ENCODE measurements at places on chromosomes 2 and 18.
A peak's percentile ranks its signal among the peaks of the same experiment; 100 is the strongest.

DNA sequence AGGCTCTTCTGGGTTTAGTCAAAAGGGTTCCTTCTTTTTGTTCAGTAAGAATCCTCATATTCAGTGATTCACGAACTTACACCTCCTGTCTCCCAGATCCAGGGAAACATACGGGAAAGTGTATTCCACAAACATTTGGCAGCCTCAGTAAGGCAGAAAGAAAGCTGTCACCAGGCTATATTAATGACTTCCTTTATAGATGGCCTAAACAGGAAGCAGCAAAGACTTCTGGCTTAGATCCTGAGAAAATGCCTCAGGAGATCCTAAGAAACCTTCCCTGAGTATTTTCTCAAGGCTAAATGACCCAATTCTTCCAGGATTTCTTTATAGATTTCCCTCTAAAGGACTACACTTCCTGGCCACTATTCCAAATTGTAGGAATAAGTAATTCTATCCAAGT is 1995.5 kb upstream of the CELF4 start:
- no peak for DNase-seq

DNA sequence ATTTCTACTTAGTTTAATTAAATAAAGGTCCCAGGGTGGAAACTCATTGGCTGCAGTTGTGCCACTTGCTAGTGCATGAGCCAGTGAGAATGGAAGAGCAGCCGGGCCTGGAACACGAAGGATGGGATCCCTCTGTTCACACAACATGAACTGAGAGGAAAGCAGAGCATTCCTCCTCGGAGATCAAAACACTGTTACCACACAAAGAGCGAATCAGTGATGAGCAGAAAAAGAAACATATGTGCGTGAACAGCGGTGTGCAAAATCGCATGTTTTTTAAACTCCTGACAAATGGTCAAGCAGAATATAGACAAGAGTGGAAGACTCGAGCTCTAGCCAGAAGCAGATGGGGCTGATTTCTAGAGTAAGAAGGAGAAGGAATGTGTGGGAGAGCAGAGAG is 28.4 kb upstream of the ANKRD44 start:
- no peak for DNase-seq

DNA sequence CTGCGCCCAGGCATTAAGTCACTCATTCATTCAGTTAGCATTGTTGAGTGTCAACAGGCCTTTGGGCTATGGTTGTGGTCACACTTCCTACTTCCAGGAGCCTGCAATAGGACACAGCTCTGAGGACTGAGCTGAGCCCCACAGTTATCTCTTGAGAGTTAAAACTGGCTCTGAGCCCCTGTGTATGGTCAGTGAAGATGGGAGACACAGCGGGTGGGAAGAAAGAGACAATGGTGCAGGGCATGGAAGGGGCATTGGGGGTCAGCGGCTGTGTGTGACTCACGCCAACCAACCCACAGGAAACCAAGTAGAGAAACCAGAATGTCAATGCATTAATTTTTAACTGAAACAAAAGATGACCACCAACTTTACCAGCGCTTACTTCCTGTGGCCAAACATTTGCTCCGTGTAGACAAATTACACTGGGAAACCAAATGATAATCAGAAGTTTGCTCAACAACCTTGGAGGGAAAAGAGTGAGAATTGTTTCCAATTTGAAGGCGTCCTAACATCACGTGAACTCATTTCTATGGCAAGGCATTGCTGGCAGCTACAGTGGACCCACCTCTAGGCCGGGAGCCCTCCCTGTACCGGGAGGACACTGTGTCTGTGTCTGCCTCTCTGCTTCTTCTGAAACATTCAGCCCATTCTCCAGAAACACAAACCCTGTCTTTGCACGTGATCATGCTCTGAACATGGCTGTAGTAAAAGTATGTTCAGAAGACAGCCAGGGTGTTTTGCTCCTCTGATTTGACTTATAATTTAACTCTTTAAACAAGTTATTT is 212.0 kb upstream of the ID2 start:
- no peak for DNase-seq

DNA sequence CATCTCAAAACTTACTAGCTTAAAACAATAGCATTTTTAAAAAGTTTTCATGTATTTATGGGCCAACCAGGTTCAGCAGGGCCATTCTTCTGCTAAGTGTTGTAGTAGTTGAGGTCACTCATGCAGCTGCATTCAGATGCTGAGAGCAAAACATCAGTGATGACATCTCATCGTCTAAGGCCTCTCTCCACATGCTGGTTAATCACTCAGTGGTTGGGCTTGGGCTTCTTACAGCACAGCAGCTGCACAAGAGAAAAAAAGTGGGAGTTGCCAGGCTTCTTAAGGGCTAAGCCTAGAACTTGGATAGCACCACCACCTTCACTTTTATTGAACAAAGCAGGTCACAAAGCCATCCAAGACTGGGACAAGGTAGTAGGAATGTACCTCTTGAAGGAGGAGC is 190.3 kb downstream of the IRS1 start:
- no peak for DNase-seq

- DNase-seq, result no peak
Measured at GRCh38 chr2:204713211-204713610, 167.9 kb downstream of the PARD3B start.

DNA sequence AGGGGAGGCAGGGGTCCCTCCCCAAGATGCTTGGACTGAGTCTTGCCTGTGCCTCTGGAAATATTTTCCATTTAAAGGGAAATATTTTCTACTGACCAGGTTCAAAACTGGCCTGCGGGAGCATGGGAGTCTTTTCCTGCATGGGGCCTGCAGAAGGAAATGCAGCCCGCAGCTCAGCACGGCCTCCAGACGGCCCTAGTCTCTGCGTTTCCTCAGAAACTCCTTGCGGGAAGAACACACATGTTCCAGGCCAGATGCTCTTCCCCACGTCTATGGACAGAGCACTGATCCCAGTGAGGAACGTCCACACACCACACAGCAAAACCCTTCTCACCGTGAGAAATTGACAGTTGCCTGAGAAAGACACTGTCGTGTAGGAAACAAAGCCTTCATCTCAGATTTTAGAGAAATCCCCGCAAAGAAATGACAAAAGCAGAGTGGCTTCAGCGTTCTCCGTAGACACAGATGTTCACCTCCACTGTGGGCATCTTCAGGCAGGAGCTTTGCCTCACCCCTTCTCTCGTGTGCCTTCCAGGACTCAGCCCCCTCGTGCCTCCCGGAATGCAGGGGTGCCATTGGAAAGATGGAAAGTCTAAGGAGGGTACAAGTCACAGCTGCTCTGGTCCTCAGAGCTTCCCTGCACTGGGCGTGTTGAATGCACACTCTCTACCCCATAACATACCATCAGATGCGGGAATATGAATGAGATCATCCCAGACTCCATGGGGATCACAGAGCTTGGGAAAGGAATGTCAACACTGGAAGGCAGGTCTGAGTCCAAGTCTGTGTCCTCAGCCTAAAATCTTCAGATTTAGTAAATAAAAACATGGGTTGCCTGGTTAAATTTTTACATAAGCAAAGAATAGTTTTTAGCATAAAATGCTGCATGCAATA is 438.7 kb upstream of the SALL3 start:
- DNase-seq, result no peak

DNA sequence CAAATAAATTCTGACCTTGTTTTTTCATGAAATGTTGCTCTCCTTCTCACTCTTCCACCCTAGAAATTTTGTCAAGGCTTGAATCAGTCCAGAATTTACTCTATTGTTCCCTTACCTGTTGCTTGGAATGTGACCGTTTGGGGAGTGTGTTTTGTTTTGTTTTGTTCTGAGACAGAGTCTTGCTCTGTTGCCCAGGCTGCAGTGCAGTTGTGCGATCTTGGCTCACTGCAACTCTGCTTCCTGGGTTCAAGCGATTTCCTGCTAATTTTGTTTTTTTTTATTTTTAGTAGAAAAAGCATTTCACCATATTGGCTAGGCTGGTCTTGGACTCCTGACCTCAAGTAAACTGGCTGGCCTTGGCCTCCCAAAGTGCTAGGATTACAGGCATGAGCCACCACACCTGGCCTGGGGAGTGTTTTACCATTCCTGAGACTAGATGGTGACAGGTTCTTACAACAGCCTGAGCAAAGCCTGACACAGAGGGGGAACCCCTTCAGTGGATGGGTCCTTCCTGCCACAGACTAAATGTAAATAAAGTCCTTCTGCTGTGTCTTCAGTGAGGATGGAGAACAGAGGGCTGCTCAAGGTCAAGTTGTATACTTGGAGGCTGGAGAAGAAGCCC is 52.0 kb downstream of the HAUS1 start:
- DNase-seq, result peak; percentile 81

DNA sequence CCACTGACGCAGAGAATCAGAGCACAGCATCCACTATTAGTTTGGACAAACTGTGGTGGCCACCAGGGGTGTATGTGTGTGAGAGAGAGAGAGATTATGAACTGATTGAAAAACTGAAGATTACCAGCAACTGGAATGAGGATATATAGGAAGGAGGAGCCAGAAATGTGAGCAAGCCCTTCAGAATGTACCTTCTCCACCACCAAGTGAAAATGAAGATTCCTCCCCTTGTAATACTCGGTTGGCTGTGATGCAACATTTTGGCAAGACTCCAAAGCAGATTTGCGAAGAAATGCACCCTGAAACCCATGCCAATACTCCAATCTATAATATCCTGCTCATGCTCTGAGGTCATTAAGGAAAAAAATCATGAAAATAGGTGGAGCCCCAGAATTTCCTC is 121.2 kb upstream of the SLC35G4 start:
- DNase-seq, result no peak

DNA sequence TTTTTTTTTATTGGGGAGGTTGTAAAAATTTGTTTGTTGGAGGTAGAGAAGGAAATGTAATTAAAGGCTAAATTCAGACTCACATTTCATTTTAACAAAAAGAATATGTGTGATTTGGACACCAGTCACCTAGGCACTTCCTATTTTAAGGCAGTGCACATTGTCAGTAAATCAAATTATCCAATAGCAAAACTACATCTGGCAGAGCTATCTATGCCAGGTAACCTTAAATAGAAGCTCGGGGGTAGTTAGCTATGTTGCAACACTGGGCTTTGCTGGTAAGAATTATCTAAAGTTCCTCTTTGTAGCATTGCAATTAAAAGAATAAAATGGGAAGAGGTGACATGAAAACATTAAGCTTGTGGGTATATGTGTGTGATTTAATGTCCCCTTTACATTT is 1064.4 kb upstream of the ZEB2 start:
- DNase-seq, result no peak

GRCh38 chr2:124450481-124450880 is 425.4 kb downstream of the CNTNAP5 start:
- DNase-seq, result no peak

DNA sequence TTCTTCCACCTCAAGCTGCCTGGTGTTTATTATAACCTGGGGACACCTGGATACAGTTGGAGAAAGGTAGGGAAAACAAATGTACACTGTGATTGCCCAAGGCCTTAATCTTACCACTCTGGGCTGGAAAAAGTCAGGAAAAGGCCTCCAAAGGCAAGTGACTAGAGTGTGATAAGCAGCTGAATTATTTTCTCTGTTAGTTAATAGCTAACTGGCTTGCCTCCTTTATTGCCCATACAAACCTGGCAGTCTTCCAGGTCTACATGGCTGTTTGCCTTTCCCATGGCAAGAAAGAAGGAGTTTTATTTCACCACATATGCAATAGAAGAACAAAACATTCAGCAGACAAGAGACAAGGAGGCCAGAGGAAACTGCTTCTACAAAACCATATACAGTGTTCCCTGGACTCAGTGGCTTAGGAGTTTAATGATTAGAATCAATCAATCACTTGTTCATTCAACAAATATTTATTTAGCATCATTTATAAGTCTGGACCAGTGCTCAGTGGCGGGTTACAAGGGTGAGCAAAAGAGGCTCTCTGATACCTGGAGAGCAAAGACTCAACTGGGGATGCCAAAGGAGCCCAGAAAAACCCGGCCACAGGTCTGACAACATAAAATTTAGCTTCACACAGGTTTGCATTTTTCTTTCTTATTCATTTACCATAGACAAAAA is 27.5 kb upstream of the SUCLG1 start:
- no peak for DNase-seq

DNA sequence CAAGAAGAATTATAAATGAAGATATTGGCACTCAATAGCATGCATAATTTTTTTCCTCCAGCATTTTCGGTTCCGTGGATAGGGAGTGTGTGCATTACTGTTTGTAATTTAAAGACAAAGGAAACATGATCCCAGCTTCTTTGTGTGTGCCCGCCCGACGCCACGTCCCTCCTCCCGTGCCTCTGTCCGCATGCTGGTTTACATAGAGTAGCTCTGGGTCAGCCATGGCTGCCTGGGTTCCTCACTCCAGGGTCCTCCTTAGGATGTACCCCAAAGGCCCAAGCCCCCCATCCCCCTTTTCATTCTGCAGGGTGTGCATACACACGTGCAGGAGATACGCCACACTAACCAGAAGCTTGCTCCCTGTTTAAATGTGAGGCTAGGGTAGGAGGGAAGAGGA is 214.7 kb downstream of the KLHL29 start:
- DNase-seq, result no peak

DNA sequence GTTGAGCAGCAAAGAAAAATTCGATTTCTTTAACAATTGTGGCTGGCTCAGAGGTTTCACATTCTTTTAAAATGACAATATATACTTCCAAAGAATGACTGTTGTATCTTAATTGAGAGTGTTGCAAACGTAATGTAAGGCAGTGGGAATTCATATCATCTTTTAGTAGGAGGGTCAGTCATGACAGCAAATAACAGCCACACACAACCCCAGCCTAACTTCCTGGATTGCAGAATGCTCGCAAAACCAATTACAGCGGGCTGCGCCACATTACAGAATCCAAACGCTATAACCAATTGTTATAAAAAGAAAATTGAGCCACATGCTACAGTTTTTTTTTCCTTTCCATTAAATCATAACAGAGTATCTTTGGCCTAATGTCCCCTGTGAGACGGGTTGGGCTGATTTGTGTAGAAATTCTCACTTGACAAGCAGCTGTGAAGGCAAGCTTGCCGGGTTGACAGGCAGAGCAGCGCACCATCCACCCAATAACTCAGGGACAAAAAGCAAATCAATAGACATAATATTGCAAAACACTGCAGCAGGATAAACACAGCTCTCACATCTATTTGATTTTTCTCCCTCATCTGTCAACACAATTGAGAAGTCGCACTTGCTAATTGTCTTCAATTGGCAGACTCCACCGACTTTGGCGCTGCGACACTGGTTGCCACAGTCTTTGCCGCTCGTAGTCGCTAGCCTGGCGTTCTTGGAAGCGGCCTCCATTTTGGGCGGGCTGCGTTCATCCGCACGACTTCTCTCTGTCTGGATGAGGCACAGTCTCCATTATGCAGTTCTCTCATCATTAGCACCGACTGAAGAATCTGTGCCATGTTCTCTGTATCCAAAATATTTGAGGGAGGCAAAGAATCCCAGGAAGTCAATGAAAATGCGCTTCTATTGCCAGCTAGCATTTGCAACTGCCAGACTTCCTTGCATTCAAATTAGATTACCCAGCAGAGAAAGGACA is 95.0 kb upstream of the CCDC68 start:
- DNase-seq, result no peak

- no peak for DNase-seq
Measured at GRCh38 chr2:124320051-124320688, 295.1 kb downstream of the CNTNAP5 start.

DNA sequence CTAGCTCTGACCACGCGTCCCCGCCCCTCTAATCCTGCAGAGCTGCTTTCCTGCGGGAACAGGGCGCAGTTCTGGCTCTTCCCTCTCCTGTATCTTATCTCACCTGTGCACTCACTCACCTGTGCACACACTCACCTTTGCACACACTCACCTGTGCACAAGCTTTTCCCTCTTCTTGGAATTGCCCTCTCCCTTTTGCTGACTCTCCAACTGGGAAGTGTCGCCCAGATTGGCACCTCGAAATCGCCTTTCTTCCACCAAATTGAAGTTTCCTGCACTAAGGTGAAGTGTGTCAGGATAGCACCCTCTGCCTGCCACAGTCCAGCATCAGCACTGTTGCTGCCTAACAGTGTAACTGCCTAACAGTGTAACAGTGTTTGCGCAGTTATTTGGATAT is 566 bp upstream of the CMPK2 start:
- DNase-seq, result peak; percentile 31

- DNase-seq, result no peak
Measured at GRCh38 chr18:21184396-21184996, 57.5 kb upstream of the GREB1L start.

Data from T-helper 1 cell (primary cell).